Aorta (tissue), 5 donors: ENCODE measurements at places on chromosomes 11 and 22. TPM values are rescaled to one million over a fixed set of nuclear protein-coding genes. Genes with fewer than 3 reads are reported as not detected.

Gene MIOX
- total RNA-seq = not detected

Gene BCO2
- 9.1 TPM for total RNA-seq

- DNase-seq = no peak
Observed at GRCh38 chr11:82996966-82997606, 74.6 kb downstream of the RAB30 start.

DNA sequence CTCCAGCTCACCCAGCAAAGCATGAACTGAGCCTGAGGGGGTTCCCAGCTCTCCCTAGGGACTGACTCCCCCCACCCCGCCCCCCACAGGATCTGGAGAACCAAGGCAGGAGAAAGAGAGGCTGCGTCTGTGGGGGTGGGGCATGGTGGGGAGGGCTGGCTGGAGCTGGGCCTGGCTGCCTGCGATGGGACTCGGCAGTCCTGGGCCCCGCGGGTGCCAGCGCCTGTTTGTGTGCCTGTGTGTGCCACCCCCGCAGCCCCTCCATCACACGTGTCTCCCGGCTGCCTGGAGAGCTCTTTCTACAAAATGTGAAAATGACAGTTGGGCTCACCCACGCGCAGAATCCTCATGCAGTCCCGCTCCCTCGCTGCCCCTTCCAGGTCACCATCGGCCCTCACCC, 46.8 kb downstream of the CACNA1I start:
- no peak for DNase-seq

- no peak for DNase-seq
Observed at GRCh38 chr22:50002791-50003190, 9.8 kb downstream of the IL17REL start.
